Activated CD4-positive, alpha-beta T cell treated with anti-CD3 and anti-CD28 coated beads for 24 hours (primary cell): ENCODE measurements at places on chromosomes 3 and 15.

DNA sequence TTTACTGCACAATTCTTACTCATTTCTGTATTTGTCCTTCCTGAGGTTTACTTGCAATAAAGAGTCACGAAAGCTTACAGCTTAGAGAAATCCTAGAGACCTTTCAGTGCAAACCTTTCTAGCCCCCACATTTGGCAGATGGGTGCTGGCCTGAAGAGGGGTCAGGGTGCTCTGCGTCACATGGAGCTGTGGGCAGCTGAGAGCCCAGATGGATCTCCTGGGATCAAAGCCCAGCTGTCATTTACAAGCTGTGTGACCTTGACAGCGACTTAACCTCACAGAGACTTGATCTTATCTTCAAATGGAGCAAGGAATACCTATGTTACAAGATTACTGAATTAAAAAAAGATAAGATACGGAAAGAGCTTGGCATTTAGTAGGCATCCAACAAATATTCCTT is 24.0 kb upstream of the RAF1 start:
- DNase-seq: no peak

GRCh38 chr15:77637851-77638692 is 5.4 kb upstream of the LINGO1 start:
- no peak for DNase-seq

DNA sequence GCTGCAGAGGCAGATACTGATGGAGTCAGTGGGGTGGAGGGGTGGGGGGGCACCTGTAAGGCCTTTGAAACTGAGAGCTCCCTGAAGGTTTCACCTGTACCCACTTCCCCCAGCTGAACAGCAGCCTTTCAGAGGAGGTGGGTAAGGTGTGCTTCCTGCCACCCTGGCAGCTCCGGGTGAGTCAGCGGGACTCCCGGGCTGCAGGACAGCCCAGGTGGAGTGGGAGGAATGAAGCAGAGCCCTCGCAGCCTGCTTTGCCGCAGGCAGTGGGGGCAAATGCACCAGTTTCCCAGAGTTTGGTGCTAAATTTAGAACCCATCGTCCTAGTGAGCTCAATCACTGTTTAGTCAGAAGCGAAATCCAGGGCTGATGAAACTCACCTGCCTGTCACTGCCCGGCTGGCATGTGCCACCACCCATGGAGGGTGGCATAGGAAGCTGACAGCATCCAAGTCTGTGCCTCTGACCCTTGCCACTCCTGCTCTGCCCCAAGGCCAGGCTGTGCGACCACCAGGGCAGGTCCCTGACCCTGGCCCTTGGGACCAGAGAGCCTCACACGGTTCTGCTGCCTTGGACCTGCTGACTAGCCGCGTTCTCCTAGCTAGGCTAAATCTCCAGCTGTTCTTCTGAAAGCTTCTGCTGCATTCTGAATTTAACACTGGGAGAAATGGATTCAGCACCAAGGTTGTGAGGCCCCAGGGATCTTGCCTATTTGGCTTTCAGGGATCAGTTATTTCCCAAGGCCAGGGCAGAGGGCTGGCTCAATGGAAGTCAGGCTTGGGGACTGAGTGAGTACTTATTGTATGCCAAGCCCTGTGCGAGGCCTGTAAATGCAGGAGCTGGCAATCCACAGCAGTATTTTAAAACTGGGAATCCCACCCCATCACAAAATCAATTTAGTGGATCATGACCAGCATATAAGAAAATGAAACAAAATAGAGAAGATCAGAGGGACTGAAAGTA is 67.3 kb upstream of the RASGRF1 start:
- no peak for DNase-seq

DNA sequence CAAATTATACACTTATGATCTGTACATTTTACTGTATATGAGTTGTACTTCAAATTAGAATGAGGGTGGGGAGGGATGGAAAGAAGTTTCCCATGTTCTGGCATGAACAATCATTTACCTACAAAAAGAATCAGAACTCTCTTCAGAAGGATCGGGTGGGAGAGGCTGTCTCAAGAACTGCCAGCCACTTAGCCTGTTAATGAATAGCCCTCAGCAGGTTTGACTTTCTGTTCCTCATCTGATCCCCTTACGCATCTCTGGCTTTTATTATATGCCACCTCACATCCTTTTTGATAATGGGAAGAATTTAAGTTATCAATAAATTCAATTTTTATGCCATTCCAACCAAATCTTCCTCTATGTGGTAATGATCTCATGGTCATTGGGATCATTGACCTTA is 168.3 kb upstream of the TGFBR2 start:
- DNase-seq: no peak

- no peak for DNase-seq
Observed at GRCh38 chr3:187063286-187064121, 75.8 kb downstream of the RPL39L start.

- DNase-seq: no peak
Observed at GRCh38 chr3:70114431-70114830, 114.9 kb downstream of the SAMMSON start.

DNA sequence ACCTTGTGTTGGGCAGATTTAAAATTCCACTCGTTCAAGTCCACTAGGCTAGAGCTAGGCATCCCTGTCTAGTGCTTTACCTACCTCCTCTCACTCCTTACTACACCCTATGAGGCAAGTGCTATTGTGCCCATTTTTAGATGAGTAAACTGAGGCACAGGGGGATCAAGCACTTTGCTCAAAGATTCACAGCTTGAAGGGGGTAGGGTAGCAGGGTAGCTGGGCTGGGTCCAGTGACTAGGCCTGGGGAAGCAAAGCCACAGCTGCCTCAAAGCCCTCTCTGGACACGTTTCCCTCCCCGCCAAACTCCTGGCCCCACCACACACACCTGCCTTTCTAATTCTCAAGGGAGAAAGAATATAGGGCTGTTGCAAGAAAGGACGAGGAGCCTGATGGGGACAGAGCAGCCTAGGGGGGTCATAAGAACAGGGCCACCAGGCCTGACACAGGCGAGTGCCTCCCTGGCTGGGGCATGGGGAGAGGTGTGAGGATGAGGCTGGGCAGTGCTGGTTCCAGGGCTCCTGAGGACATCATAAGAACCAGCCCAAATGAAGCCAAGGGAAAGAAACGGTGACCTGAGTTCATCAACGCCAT is 34.8 kb upstream of the SFMBT1 start:
- no peak for DNase-seq

DNA sequence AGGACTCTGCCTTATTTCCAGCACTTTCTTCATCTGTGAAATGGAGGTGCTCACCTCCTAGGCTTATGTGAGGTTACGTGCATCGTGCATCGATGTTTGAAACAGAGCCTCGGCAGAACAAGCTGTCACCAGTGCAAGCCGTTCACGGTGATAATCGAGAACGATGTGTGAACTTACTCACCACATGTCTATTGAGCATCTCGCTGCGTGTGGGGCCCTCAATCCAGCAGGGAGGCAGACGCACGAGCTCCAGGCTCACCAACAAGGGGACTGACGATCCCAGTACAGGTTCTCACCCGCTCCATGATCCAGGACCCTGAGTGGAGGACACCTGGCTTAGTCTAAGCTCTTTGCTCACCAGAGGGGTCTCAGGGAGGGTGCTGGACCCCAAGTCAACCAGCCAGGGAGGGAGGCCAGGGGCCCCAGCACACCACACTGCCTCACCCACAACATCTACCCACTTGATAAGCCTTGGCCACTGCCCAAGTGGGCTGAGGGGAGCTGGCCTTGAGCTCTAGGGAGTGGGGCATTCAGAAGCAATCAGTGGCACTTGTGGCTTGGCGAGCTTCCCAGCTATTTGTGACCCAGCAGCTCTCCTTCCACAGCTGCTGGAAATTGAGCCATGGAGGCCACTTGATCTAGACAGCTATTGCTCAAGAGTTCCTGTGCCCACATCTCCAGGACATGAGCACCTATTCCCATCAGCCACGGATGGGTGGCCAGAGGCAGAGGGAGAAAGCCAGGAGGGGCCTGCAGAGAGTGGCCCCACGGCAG is 34.4 kb upstream of the SLC6A1 start:
- DNase-seq: no peak

- peak; percentile 2 for DNase-seq
Observed at GRCh38 chr3:141000027-141000663, 51.0 kb upstream of the SPSB4 start.

- no peak for DNase-seq
Observed at GRCh38 chr15:39591896-39592315, 11.0 kb downstream of the THBS1 start.

- DNase-seq: no peak
Observed at GRCh38 chr3:60025096-60026050, 975.5 kb upstream of the CFAP20DC start.

DNA sequence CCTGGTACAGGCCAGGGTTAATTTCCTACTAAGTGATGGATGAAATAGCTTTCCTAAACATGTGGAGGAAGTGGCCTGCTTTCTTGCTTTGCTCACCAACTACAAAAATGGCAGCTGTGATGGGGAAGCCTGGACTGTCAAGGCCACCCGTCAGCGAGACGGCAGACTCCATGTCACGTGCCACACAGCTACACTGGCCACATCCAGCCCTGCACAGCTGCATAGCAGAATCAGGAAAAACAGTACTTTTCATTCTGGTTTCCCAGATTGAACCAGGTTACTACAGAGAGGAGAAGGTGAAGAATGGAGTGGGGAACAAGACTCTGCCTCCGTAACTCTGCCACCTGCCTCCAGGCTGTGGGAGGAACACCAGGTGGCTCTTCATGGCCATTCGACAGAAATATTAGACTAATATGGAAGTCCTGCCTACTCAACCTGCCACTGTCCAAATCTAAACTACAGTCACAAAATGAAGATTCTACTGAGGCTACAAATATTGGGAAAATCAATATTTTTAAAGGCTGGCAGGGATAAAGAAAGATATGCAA is 174.3 kb downstream of the MAGI1 start:
- DNase-seq: no peak

DNA sequence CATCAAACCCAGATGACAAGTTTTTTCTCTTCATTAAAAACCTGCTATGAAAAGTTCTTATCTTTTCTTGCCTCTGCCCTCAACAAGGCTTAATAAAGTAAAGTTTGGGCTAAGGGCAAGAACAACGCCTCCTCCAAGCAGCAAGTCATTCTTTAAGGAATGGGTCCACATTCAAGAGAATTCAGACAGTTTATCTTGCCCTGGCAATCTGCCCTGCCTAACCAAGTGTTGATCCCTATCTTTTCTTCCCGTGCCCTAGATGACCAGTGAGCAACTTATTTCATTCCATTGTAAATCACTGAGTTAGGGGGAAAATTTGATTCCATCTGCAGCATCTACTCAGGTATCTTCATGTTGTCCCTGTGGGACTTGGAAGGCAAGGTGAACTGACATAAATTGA is 370.3 kb upstream of the DPPA4 start:
- no peak for DNase-seq

DNA sequence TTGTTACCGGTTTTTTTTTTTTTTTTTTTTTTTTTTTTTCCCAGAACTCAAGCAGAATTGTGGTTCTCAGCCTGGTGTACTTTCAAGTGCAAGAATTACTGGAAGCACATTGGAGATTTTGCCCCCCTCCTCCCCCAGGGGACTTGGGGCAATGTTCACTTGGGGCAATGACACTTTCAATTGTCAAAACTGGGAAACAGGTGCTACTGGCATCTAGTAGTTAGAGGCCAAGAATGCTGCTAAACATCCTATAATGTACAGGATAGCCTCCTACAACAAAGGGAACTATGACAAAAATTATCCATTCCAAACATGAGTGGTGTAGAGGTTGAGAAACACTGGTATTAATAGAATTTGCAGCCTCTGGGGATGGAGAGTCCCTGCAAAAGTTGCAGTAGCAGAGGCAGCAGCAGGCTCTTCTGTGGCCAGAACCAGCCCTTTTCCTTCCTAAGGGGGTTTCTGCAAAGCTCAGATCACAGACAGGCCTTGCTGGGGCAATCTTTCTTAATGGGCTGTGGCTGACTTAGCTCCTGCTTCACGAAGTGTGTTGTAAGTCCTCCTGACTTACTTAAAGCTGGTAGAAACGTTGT is 144.3 kb upstream of the MRPS22 start:
- DNase-seq: no peak

- DNase-seq: no peak
Observed at GRCh38 chr3:31670722-31671121, 138.0 kb downstream of the STT3B start.

DNA sequence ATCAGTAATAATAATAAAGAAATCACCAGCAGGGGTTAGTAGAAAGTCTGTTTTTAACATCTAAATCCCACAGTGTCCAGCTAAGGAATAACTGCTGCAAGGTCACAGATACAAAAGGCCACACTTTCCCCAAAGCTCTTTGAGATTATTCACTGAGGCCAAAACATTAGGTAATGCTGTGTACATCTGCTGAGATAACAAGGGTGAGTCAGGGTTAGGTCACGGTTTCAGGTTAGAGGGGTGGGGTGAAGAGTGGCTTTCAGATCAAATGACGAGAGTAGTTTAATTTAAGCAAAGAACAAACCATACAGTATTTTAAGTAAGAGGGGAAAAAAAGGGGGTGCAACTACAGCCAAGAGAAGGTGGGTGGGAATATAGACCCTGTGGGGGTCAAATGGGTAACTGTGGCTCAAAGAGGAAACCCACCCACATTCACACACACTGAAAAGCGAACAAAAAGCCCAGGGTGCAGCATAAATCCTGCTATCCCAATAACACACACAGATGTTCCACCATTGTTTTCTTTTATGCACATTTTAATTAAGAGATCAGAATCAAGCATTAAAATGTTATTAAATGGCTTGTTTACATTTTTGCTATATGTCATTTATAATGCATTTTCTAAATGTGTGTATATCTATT is 412.9 kb downstream of the TIGIT start:
- DNase-seq: peak; percentile 5

GRCh38 chr3:61452535-61453090 is 108.8 kb upstream of the PTPRG start:
- no peak for DNase-seq

DNA sequence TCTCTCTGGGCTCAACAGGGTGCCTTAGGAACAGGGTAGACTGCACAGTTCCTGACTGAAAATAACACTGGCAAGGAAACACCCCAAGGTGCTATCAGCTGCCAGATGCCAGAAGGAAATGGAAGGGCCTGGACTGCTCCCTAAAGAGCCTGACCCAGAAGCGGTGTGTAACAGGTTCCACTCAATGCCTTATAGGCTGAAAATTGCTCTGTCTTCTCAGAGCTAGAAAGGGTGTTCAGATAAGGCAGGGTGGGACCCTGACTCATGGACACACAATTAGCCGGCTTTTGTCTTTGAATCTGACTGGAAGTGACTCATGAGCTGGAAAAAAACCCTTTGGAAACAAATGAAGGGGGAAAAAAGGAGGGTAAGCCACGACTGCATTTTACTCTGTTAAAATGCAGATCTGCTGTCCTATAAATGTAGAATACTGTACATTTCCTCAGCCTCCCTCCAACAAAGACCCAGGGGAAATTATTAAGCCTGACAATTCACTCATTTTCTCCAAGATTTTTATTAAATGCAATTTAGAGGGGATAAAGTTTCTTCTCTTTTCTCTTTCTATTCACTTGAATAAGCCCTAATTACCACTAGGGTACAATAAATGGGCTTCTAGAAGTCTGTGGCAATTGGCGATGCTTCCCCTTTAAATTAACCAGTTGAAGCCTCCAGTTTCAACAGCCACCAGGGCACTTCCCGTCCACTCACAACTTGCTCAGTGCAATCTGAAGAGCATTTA is 160.2 kb upstream of the TBL1XR1 start:
- no peak for DNase-seq

DNA sequence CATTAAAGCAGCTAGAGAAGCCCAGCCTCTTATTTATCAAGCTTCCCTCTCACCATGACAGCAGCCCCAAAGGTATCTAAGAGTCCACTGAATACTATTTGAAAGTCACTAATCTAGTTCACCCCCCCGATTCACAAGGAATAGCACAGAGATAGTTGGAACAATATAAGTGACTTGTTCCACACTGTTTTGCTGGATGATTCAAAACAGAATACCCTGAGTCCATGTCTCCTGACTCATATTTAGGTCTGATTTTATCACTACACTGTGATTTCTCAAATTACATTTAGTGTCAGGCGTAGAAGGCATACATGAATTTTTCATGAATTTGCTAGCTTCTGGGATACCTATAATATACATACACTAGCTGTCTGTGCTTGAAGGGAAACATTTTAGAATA is 18.7 kb upstream of the EOGT start:
- no peak for DNase-seq
